Skin of body (tissue), 3 donors: ENCODE measurements at places on chromosomes 6 and 20.

DNA sequence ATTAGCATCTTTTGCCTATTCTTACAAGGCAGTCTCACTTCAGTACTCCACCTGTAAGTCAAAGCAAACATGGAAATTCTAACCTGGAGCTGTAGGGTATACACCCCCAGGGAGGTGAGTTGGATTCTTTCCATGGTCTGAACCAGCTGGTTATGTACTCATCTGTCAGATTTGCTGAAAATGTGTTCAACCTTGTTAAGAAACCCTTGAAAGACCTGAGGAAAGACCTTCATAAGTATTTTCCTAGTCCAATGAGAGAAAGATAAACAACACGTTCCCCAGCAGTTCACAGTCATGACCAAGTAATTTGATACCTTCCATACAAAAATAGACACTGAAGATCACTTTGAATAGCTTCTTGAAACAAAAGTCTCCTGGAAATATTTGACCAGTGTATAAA is 42.5 kb downstream of the ID4 start:
- no peak for DNase-seq

- DNase-seq: no peak
These were observed 203.0 kb downstream of the ZDHHC14 start for GRCh38 chr6:157584036-157584435.

DNA sequence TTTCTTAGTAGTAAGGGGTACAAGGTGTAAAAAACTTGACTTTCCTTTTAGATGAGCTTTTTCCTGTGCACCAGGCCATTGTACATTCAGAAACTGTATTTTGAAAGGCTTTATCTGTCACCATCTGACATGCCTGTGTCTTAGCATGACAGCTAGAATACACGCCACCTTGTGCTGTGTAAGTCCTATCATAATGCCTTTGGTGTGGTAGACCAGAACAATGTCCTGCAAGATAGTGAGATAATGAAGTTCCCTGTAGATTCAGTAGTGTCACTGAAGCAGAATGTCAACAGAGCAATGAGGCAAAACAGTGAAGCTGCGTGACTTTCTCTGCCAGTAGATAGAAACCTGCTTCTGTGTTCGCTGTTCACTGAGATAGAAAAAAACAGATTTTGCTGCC is 105.8 kb downstream of the JAG1 start:
- DNase-seq: no peak

DNA sequence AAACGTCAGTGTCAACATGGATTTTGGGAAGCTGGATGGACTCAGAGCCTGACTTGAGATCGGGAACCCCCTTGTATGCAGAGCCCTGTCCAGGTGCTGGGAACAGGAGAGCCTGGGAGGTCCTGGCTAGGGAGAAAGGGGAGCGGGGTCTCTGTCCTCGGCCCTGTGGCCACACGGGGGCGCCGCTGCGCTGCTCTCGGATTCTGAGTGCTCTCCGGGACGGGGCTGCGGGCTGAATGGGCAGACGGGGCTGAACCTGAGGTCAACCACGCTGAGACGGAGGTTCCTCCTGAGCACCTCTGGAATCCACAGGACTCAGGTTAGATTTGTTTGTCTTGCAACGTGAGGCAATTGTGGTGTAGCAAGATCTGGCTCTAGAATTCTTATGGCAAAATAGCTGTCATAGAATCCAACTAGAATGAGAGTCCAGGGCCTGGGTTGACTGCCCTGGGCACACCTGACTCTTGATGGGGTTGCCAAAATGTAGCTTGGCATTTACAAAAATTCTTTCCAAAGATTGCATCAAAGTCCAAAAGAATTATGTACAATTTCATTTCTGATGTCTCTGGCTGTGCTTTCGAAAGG is 20.6 kb upstream of the HLA-F start:
- DNase-seq: no peak
